Stimulated activated CD8-positive, alpha-beta memory T cell treated with anti-CD3 and anti-CD28 coated beads, Interleukin-4, amount 100 ng/mL, for 48 hours (primary cell): ENCODE measurements at places on chromosomes 11 and 22.

- peak; percentile 25 for DNase-seq
Measured at GRCh38 chr11:62472063-62472884, 53.4 kb downstream of the SCGB1A1 start.

GRCh38 chr11:11316651-11317230, 36.3 kb downstream of the CSNK2A3 start:
- no peak for DNase-seq

GRCh38 chr22:30615543-30615954, 8.6 kb downstream of the TCN2 start:
- no peak for DNase-seq

DNA sequence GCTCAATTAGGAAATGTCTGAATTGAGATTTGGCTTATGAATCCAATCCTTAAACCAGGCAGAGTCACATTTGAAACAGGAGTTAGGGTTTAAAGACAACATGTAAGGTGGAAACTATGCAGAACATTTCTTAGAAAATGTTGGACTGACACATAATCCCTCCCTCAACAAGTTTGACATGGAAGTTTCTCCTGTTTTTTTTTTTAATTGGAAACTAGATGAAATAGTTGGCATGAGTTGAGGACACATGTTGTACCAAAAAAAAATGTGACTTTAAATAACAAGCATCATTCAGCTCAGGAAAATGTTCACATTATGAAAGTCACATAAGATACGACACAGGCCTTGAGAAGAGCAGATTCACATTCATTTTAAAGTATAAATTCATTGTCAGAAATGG, 154.9 kb upstream of the DDI1 start:
- no peak for DNase-seq

DNA sequence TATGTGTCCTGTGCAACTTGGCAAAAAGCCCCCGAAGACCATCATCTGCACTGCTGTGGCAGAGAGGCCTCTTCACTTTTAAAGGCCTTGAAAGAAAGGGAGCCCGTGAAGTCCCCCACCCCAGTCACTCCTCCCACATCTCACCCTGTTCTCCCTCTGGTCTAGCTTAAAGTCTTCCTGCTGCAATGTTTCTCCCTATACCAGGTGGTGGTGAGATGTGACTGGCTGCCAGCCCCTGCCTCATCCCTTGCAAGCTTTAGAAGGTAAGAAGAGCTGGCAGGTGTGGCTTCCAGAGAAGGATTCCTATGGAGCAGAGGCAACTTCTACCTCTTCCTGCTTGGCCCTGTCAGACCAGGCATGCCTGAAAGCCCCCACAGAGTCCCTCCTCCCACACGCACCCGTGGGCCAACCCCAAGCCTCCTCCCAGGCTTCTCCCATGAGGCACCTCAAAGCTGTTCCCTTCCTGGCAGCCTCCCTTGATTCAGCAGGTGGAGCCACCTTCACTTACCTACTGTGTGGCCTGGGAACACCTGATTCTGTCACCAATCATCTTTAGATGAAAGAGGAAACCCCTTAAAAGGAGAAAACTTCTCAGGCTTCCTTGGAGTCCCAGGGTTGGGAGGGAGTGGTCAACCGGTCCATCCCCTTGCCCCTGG, 4.0 kb upstream of the TRIM29 start:
- no peak for DNase-seq

- DNase-seq: no peak
Measured at GRCh38 chr11:13896175-13896980, 66.1 kb upstream of the SPON1 start.

GRCh38 chr11:32913445-32913844, 20.8 kb downstream of the QSER1 start:
- no peak for DNase-seq

DNA sequence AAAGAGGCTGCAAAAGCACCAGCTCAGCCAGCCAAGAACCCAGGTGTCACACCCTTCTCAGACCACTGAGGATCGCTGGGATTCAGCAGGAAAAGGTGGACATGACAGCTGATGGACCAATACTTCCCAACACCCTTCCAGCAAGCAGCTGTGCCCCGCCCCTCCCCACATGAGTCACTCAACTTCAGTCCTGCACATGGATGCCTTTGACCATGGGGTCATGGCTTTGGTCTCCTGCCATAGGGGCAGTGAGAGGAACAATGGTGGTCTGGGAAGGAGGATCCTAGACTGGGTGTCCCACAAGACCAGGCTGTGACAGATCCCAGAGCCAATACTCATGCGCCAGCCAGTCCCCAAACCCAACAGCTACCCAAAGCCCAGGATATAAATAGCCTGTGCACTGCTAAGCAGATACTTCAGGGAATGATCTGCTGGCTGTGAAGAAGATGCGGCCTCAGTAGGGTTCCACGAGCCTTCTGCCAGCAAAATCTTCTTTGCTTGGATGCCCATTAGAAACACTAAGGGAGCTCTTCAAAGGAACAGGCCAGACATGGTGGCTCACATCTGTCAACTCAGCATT, 5.5 kb upstream of the RGL4 start:
- DNase-seq: no peak

- no peak for DNase-seq
Measured at GRCh38 chr22:28381429-28382167, 298.0 kb downstream of the TTC28 start.

DNA sequence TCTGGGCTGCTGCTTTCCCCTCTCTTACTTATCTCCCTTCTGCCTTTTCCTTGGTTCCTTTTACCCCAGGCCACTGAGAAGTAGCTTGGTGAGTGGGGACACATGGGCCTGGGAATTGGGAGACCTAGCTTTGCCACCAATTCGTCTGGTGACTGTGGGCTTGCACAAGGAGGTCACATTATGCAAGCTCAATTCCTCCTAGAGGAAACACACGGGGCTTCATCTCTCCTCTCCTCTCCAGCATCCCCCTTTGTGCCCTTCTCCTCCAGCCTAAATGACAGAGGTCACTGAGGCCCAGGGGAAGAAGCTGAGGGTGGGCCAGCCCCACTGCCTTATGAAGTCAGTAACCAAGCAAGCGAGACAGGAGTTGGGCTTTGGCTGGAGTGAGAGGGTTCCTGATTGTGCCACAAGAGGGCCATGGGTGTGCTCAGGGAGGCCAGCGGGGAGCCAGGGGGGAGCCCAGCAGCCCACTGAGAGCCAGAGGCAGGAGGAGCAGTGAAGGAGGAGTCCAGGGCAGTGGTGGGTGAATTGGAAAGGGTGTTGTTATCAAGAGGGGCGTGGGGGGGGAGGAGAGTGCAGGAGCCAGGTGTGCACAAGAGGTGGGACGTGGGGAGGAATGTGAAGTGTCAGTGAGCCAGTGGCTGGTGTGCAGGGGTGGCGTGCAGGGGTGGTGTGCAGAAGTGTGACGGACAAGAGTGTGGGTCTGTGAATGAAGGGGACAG, 2.0 kb downstream of the CLCF1 start:
- no peak for DNase-seq

DNA sequence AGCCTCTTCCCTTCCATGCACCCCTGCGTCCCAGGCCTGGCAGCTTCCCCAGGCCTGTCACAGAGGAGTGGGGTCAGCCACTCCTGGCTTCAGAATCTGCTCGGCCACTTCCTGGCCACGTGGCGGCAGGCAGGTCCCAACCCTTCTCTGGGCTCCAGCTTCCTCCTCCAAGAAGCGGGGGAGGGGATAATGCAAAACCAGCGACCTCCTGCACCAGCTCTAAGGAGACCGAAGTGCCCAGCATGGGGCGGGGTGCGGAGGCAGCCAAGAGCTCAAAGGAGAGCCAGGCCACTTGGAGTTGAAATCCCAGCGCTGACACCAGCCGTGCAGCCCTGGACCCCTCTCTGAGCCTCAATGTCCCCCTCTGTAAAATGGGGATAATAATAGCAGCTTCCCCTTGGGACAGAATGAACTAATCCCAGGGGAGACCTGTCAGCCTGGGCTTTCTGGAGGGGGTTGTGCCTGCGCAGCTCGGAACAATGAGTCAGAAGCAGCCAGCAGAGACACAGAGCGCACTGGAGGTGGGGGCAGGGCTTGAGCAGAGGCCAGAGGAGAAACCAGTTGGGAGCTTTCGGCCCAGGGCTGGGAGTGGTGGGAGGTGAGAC, 22.8 kb upstream of the PICK1 start:
- no peak for DNase-seq

GRCh38 chr11:31643857-31644256, 134.3 kb downstream of the ELP4 start:
- no peak for DNase-seq

DNA sequence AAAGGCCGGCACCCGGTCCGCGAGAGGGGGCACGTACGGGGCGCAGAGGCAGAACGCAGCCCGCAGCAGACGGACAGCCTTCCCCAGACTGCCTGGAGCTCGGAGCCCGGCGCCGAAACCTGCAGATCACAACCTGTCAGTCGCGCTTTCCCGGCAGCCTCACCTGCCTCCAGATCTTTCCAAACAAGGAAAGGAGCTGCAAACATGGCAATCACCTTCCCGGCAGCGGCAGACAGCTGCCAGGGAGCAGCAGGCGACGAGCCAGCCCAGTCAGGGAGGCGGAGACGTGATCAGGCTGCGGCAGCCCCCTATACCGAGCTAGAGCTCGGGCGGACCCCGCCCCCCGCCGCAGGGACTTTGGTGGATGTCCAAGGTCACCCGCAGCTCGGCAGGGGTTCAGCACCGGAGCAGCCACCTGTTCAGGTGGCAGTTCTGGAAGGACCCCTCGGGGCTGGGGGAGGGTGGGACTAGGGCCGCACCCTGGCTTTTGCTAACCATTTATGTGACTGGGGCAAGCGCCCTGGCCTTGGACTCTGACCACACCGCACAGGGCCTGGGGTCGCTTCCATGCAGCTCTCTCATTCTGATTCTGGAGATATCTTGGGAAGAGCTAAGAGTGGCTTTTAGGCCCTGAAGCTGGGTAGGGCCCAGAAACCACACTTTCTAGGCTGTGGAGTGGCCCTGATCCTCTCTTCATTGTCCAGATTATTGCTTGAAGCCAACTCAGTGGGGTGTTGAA, 143.8 kb downstream of the NECTIN1 start:
- no peak for DNase-seq
